ENCODE measurements at places on chromosomes 1 and 21. TPM values are rescaled to one million over a fixed set of nuclear protein-coding genes. Genes with fewer than 3 reads are reported as not detected.

GRCh38 chr1:13619909-13620308, 36.3 kb downstream of the PDPN start:
- peak; percentile 34 for DNase-seq

The RUNX3 gene
- total RNA-seq = 1.4 TPM

- DNase-seq = peak; percentile 43
Observed at GRCh38 chr1:202143011-202143767, 1.3 kb downstream of the ARL8A start.

DNA sequence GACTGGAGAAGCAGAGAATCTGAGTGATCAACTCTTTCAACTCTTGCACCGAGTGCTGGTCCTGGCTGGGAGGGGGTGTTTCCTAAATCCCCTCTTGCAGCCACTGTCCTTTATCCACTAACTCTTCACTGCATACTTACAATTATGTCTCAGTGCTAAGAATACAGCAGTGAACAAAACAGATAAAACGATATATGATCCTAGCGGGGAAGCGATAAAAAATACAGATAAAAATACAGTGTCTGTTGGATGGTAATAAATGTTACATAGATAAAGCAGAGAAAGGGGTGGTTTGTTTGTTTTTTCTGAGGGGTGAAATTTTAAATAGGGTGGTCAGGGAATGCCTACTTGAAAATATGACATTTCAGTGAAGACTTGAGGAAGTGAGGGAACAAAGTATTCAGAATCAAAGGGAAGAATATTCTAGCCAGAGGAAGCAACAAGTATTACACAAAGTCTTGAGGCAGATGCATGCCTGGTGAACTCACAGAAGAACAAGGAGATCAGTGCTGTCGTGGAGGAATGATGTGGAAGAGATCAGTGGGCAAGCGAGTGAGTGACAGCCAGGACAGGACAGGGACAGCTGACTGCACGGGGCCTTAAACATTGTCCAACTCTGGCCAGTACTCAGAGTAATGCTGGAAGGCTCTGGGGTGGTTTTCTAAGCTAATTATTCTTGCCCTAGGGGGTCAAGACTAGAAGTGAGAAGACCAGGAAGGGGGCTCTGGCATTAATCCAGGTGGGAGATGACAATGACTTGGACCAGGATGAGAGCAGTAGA, 110.0 kb downstream of the APP start:
- no peak for DNase-seq

The NCF2 gene
- total RNA-seq = 9.6 TPM

- no peak for DNase-seq
Observed at GRCh38 chr1:98288494-98288893, 367.7 kb upstream of the DPYD start.

All from tibial nerve (tissue), 4 donors.